ENCODE measurements at places on chromosomes 7 and 10.
A peak's percentile ranks its signal among the peaks of the same experiment; 100 is the strongest.

GRCh38 chr10:58393317-58393716, 8.1 kb downstream of the TFAM start:
- no peak for DNase-seq

- no peak for DNase-seq
These were observed 95.0 kb downstream of the TAF3 start for GRCh38 chr10:7913126-7913872.

DNA sequence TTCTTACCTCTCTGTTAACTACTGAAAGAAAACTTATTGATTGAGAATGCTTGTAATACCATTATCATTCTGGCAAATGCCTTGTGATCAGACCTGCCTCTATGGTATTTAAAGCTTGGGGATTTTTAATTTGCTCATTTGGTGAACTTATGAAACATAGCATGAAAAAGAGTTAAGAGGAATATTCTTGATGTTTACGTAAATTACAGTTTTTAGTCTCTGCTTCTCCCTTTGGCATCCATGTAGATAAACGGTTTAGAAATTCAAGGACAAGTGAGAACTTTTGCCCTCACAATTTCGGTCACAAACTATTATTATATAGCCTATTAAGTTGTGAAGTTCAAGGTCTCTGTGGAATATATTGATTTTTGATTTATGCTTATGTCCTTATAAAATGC, 11.2 kb upstream of the CELF2 start:
- DNase-seq: no peak

DNA sequence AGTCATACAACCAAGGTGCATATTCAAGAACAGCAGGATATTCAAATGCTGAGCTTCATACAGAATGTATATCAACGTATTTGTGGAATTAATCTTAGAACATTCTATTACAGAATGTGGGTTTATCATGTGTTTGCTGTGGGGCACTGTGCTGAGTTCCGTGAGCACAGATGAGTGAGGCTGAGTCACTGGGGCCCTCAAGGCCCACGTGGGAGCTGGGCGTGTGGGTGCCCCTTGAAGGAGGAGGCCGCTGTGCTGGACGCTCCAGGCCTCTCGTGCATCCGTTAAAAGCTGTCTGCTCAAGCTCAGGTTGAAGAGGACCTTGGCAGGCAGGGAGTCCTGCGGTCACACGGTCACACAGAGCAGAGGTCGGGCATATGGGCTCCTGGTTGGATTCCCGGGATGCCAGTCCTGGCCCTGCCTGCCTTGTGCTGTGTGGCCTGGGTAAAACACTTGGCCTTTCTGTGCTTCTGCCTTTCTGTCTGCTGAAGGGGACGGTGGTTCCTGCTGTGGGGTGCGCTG, 70.1 kb downstream of the GLRX3 start:
- no peak for DNase-seq

DNA sequence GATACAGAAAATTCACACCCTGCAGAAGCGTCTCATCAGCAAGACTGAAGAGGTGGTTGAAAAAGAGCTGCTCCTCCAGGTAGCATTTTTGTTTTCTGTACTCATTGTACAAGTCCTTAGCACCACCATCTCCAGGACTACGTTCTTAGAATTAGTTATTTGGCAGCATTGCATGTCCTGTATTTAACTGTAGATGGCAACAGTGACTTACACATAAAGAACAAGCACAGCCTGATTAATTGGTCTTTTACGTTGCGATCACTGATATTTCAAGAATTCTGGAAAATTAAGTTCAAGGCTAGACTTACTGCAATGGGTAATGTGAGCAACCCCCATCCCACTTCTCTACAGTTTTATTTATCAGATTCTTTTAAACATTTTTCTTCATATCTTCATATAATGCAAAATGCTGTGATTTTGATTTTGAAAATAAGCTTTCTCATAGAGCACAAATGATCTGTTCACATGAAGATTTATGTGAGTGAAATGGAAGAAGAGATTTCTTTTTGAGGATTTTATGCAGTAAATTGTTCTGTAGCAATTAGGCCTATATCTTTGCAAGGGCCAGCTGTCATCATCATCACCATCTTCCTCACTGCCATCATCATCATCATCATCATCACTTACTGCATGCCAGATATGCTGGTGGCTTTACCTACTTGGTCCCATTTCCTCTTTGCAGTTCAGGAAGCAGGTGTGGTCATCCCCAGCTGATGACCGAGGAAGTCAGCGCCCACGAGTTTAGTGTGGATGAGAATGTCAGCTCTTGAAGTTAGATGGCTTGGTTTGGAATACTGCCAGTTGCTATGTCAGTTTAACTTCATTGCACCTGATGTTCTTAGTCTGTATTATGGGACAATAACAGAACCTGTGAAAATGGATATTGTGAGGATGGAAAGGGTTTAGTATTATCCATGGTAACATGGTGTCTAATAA, 53.4 kb downstream of the CFAP58 start:
- DNase-seq: no peak

- no peak for DNase-seq
These were observed 335.3 kb upstream of the ETV1 start for GRCh38 chr7:14324767-14325166.

- no peak for DNase-seq
These were observed 121.0 kb upstream of the LANCL2 start for GRCh38 chr7:55244006-55244745.

GRCh38 chr7:2373124-2373556, 18.5 kb downstream of the EIF3B start:
- DNase-seq: no peak

DNA sequence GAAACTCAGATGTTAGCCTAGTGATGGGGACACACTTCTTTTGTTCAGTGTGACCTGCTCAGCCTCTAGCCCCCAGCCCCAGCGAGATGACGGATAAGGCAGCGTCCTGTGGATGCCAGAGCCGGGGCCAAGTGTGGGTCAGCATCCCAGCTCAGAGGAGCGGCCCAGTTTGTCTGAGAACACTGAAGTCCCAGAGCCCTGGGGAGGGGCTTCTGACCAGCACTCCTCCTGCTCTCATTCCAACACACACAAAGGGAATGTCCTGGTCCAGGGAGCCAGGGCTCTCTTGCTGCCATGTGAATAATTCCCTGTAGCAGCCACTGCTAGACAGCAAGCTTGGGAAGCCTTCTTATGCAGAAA, 4.5 kb upstream of the ATP6V0E2 start:
- peak; percentile 9 for DNase-seq

DNA sequence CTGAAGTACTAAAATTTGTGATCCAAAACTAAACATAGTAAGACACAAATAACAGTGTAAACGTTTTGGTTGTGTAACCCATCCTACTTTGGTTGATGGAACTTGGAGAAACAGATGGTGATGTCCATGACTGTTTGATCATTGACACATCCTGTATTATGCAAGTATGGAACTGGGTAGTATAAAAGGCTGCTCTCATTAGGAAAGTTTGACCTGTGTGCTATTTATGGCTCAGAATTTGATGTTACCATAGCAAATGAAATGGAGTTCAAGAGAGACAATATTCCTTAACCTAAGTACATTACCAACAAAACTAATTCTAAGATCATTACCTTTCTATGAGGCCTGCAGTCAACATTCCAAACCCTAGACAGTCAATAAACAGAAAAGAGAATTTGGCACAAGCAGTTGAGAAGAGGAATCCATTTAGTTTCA, 39.9 kb downstream of the DKK1 start:
- DNase-seq: no peak

- DNase-seq: no peak
These were observed 481.6 kb downstream of the RPS24 start for GRCh38 chr10:78515038-78515872.

GRCh38 chr7:103445228-103446048, 569 bp downstream of the SLC26A5 start:
- DNase-seq: no peak

GRCh38 chr10:25758041-25758457, 176.0 kb upstream of the MYO3A start:
- no peak for DNase-seq
